ENCODE measurements at places on chromosomes 11 and 22. TPM values are rescaled to one million over a fixed set of nuclear protein-coding genes. Genes with fewer than 3 reads are reported as not detected.

DNA sequence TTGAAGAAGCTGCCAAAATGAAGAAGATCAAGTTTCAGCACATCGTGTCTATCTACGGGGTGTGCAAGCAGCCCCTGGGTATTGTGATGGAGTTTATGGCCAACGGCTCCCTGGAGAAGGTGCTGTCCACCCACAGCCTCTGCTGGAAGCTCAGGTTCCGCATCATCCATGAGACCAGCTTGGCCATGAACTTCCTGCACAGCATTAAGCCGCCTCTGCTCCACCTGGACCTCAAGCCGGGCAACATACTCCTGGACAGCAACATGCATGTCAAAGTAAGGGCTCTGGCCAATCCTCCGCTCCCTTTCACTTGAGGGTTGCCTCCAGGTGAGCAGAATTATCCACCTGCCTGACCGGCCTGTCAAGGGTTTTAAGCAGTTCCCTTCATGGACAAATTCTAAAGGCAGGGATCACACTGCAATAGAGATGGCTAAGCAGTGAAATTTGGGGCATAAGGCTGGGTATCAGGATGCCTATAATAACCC is 6.0 kb downstream of the ANKK1 start:
- DNase-seq, result no peak
- no peak overlapping the region for H3K4me3 ChIP-seq
- no peaks in the 10 kb centered on the region for H3K4me1 ChIP-seq
- no peaks in the 10 kb centered on the region for H3K27me3 ChIP-seq
- no peaks in the 10 kb centered on the region for H3K36me3 ChIP-seq

- no peaks in the 10 kb centered on the region for H3K36me3 ChIP-seq
- H3K4me1 ChIP-seq, result no peaks in the 10 kb centered on the region
- H3K27ac ChIP-seq, result no peak overlapping the region
- no peak overlapping the region for H3K4me3 ChIP-seq
Measured at GRCh38 chr22:41917903-41918791, 3.3 kb upstream of the SHISA8 start.

DNA sequence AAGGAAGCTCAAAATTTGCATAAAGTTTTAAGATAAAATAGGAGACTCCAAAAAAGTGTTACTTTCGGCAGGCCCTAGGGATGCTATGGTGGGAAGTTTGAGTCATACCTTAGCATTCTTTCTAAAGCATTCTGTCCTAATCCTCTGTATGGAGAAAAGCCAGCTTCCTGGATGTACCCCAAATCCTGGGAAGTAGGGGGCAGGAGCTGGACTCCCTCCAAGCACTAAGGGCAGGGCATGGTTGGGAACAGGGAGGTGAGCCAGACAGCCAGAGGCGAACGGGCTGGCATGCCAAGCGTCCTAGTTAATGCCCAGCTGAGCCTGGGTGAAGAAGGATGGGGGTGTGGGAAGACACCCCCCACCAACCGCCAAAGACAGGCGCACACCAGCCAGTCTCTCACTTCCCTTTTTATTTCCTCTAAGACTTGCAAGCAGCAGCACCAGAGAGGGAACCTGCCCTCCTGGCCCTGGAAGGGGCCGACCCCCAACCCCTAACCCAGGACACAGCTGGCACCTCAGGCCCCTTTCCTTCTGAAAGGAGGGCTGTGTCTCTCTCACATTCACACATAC is 23.9 kb downstream of the RTN4RL2 start:
- no peak overlapping the region for H3K27ac ChIP-seq
- H3K27me3 ChIP-seq, result no peaks in the 10 kb centered on the region
- H3K4me3 ChIP-seq, result no peak overlapping the region
- no peaks in the 10 kb centered on the region for H3K4me1 ChIP-seq
- no peak for DNase-seq
- peaks cover 4% of the 10 kb centered on the region for H3K36me3 ChIP-seq

- no peaks in the 10 kb centered on the region for H3K27me3 ChIP-seq
- H3K4me3 ChIP-seq, result peak overlapping the region; percentile 41
- no peaks in the 10 kb centered on the region for H3K4me1 ChIP-seq
- peak; percentile 62 for DNase-seq
Measured at GRCh38 chr11:107017433-107018218, 650 bp downstream of the GUCY1A2 start.

GRCh38 chr11:69863544-69864200 is 44.5 kb upstream of the FGF3 start:
- no peaks in the 10 kb centered on the region for H3K4me1 ChIP-seq
- H3K36me3 ChIP-seq, result no peaks in the 10 kb centered on the region
- no peak overlapping the region for H3K4me3 ChIP-seq
- no peaks in the 10 kb centered on the region for H3K27me3 ChIP-seq
- H3K27ac ChIP-seq, result no peak overlapping the region

GRCh38 chr22:18148293-18148965 is 1.5 kb upstream of the USP18 start:
- H3K4me3 ChIP-seq, result no peak overlapping the region
- DNase-seq, result no peak
- H3K36me3 ChIP-seq, result no peaks in the 10 kb centered on the region
- H3K27ac ChIP-seq, result no peak overlapping the region
- H3K4me1 ChIP-seq, result no peaks in the 10 kb centered on the region

GRCh38 chr22:50473088-50473487 is 1.7 kb downstream of the SBF1 start:
- H3K4me3 ChIP-seq, result no peak overlapping the region
- no peak for DNase-seq
- no peaks in the 10 kb centered on the region for H3K27me3 ChIP-seq
- H3K36me3 ChIP-seq, result no peaks in the 10 kb centered on the region
- H3K4me1 ChIP-seq, result no peaks in the 10 kb centered on the region

- H3K36me3 ChIP-seq, result no peaks in the 10 kb centered on the region
- no peak for DNase-seq
- H3K27ac ChIP-seq, result no peak overlapping the region
Measured at GRCh38 chr11:66950112-66950535, 8.1 kb downstream of the PC start.

- H3K27me3 ChIP-seq, result no peaks in the 10 kb centered on the region
- H3K36me3 ChIP-seq, result no peaks in the 10 kb centered on the region
- no peaks in the 10 kb centered on the region for H3K4me1 ChIP-seq
- H3K4me3 ChIP-seq, result no peak overlapping the region
- no peak for DNase-seq
Measured at GRCh38 chr11:104588970-104589369, 309.3 kb downstream of the CASP12 start.

DNA sequence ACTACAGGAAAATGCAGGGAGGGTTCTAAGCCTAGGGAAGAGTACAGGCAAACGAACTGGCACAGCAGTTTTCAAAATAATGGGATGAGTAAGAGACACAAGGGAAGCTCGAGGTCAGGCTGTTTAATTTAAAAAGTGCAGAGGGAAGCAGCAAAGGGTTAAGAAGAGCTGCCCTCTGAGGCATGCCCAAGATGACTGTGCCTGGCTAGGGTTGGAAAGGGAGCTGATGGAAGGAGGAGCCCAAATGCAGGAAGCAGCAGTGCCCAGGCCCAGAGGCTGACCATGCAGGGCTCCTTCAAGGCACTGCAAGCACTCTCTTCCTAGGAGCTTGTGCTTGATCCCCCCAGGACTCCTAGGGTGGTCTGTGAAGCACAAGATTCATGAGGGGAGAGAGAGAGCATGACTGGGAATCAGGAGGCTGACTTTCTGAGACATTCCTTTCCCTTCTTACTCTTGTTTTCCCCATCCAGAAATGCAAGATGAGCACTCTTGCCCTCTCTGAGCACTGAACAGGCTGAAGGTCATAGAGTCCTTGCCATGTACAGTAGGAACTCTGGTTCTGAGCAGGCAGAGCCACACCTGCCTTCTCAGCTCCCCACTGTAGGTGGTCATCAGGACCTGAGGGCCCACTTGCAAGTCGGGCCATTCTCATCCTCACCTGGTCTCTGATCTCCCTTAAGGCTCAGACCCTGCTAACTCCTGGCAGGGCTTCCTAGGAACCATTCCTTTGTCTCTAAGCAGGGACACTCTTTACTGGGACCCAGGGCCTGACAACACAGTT is 46.7 kb upstream of the DRD2 start:
- H3K27ac ChIP-seq, result no peak overlapping the region
- H3K4me1 ChIP-seq, result no peaks in the 10 kb centered on the region
- no peaks in the 10 kb centered on the region for H3K27me3 ChIP-seq
- no peak for DNase-seq

DNA sequence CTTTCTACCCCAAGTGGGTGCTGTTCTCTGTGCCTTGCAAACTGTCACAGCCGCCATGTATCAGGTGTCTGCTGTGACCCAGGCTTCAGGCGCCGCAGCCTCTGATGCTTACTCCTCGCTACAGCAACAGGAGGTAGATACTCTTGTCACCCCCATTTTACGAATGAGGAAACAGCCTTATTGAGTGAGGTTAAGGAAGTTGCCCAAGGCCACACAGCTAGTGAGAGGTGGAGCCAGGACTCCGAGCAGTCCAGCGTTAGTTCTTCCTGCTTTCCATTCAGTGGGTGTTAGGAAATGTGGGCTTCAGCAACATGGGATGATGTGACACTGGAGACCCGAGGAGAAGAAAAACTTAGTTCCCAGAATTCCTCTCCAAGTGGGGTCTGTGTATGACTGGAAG is 14.3 kb downstream of the RNF215 start:
- no peaks in the 10 kb centered on the region for H3K4me1 ChIP-seq
- no peak overlapping the region for H3K4me3 ChIP-seq
- no peaks in the 10 kb centered on the region for H3K36me3 ChIP-seq
- no peak overlapping the region for H3K27ac ChIP-seq
- no peaks in the 10 kb centered on the region for H3K27me3 ChIP-seq

DNA sequence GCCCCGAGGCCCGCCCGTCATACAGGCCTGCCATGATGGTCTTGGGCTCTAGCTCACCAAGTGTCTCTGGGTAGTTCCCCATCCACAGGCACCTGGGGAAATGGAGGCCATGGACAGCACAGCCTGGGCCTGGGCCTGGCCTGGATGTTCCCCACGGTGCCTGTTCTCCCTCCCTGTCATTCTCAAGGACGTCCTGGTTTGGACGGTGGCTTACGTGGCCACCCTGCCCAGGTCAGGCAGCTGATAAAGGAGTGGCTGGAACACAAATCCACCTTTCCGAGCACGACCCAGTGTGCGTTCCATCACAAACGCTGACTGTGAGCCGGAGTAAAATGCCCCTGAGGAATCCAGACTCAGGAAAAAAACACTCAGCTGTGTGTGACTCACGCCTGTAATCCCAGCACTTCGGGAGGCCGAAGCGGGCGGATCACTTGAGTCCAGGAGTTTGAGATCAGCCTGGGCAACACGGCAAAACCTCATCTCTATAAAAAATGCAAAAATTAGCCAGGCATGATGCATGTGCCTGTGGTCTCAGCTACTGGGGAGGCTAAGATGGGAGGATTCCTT is 41.2 kb upstream of the TESMIN start:
- H3K4me3 ChIP-seq, result no peak overlapping the region
- DNase-seq, result no peak
- no peak overlapping the region for H3K27ac ChIP-seq
- H3K4me1 ChIP-seq, result no peaks in the 10 kb centered on the region

DNA sequence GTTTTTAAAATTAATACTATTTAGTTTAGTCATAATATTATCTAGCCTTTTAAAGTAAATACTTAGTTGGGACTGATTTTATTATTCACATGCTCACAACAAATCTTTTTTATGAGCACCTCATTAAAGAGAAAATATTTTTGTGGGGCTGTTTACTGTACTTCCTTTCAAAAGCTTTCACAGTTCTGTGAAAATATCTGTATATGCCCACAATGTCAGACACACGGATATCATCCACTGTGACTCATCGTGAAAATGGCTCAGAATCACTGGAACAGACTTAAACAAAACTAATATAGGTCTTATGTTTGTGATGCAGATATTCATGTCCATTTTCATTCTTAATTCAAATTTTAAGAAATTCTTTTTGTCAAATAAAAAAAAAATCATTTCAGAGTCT is 305.2 kb downstream of the RAB38 start:
- DNase-seq, result no peak
- H3K4me3 ChIP-seq, result no peak overlapping the region
- no peaks in the 10 kb centered on the region for H3K27me3 ChIP-seq

DNA sequence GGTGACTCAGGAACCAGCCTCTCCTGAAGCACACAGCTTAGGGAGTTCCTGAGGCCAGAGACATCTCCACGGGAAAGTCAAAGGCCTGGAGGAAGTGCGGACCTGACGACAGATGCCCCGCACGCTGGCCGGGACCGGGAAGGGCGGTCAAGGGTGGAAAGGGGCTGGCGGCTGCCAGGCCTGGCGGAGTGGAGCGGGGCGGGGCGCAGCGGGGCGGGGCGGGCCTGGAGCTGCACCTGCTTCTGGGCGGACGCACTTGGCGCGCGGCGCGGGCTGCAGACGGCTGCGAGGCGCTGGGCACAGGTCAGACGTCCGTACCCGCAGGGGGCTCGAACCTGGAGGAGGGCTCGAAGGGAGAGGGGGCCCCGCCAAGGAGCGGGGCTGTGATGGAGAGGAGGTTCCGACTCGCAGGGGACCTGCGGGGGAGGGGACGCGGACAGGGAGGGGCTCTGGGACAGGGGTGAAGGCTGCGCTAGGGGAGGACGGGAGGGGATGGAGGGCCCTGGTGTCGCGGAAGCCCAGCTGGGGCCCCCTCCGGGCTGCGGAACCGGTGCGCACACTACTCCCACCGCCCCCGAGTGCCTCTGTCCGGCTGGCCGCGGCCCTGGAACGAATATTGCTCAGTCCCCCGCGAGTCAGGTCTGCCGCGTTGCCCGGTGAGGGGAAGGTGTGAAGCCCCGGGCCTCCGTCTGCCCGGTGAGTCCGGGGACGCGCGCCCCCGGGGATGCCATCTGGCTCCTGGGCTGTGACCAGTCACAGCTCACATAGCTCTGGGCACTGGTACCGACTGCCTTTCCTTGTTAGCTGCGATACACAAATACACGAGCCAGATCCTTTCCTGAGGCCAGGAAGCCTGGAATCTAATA is at the start of gene TMEM45B:
TMEM45B (plus strand) TSS at position 253 of the 866 bp plus-strand sequence. CDS start 36,635 bp downstream, outside the sequence.
- H3K4me3 ChIP-seq, result no peak within 1 kb of the TSS
- no peak within 1 kb of the TSS for H3K27ac ChIP-seq
- no peaks in the 10 kb centered on the region for H3K36me3 ChIP-seq
- no peaks in the 10 kb centered on the region for H3K4me1 ChIP-seq

DNA sequence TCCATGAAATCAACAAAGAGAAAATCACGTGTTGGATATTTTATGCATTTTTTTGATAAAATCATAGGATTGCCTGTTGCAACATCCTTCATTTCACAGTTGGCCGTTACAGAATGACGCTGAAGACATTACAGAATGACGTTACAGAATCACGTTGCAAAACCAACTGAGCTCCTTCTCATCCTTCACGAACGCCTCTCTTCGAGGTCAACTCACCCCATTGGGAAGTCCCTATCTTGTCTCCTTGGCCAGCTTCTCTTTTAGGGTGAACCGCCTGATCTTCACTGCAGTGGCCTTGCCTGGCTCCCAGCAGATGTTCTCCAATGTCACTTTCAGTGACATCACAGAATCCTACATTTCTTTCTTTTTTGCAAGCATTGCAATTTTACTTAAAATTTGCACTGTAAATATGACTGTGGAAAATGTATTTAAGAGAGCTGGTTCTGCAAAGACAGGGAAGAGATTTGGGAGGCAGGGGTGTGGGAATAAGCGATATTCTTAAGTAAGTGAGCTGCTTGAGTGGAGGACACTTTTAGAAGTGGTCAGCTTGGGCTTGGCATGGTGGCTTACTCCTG is 5.1 kb downstream of the KRTAP5-7 start:
- H3K27ac ChIP-seq, result no peak overlapping the region
- H3K4me3 ChIP-seq, result no peak overlapping the region

H19 gene
- total RNA-seq, result 318 TPM

SLC22A9 gene
- not detected for total RNA-seq

NLRP14 gene
- total RNA-seq, result not detected

ZNF408 gene
- total RNA-seq, result 9.9 TPM

SLC5A4 gene
- total RNA-seq, result 2.2 TPM

BRSK2 gene
- total RNA-seq, result 0.55 TPM

CD248 gene
- 38.6 TPM for total RNA-seq

SLC22A6 gene
- not detected for total RNA-seq

IFT27 gene
- 27.4 TPM for total RNA-seq

IRAG1 gene
- 189 TPM for total RNA-seq
